ENCODE measurements at places on chromosomes 13 and 19. TPM values are rescaled to one million over a fixed set of nuclear protein-coding genes. Genes with fewer than 3 reads are reported as not detected.

CGB1 gene
- total RNA-seq: 2.6 TPM

IGSF23 gene
- total RNA-seq: 0.22 TPM

NLRP4 gene
- 0.05 TPM for total RNA-seq

UPK1A gene
- not detected for total RNA-seq

PTGER1 gene
- total RNA-seq: 0.12 TPM

CASP14 gene
- not detected for total RNA-seq

KASH5 gene
- not detected for total RNA-seq

All from M059J (cell line).